T follicular helper cell (primary cell): ENCODE measurements at places on chromosomes 3 and 15.
A peak's percentile ranks its signal among the peaks of the same experiment; 100 is the strongest.

GRCh38 chr3:43338295-43338694 lies 52.0 kb downstream of the SNRK start:
- no peak for DNase-seq

- DNase-seq, result no peak
Measured at GRCh38 chr3:140470962-140471361, 206.9 kb upstream of the TRIM42 start.

- no peak for DNase-seq
Measured at GRCh38 chr15:70932397-70932796, 39.8 kb downstream of the LRRC49 start.

- DNase-seq, result no peak
Measured at GRCh38 chr3:193132964-193133363, 108.1 kb upstream of the PLAAT1 start.

DNA sequence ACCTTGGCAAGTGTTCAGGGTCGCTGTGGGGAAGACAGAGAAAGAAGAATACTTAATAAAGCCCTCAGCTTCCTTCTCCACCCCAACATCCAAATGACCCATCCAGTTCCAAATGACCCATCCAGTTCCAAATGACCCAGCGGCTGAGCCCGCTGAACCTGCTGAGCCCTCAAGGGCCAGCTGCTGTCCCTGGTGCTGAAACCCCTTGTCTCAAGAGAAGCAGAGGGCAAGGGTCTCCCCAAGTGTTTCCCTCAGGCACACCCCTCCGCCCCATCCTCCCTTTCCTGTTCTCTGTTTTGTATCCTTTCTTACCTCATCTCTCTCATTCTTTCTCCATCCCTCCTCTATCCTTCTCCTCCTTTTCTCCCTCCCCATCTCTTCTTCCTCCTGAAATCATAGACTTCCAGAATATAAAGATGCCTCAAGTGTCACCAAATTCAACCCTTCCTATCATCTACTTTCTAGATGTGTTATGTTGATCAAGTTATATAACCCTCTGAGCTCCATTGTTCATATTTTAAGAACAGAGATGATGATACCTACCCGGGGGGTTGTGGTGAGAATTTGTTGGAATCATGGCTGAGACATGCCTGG lies 29.0 kb downstream of the CCDC33 start:
- no peak for DNase-seq

- no peak for DNase-seq
Measured at GRCh38 chr3:132236701-132237651, 80.2 kb upstream of the ACP3 start.

DNA sequence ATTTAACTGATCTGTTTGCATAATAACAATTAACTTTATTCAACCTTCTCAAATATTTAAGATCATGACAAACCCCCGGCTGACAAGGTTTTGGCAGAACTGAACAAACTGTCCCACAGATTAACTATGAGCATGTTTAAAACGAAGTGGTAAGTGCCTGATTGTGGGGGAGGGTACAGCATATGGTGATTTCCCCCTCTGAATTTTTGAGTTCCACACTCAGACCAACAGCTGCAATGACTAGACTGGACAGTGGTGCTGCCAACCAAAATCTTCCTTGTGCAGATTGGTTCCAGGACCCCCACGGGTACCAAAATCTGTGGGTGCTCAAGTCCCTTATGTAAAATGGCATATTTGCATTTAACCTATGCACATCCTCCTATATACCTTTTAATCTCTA lies 449.5 kb downstream of the SHQ1 start:
- no peak for DNase-seq

- no peak for DNase-seq
Measured at GRCh38 chr3:138241061-138241460, 54.0 kb downstream of the ARMC8 start.

GRCh38 chr3:49276475-49277382 lies at the start of gene C3orf62:
C3orf62 (minus strand) TSS chr3:49277232; CDS start chr3:49276872, 360 bp downstream.
- peak; percentile 52 for DNase-seq
